Articular chondrocyte of knee joint (primary cell): ENCODE measurements at places on chromosomes 2 and 18. TPM values are rescaled to one million over a fixed set of nuclear protein-coding genes. Genes with fewer than 3 reads are reported as not detected.

KIAA2012 gene
- total RNA-seq, result under 0.01 TPM in 1 of 2 replicates, not detected in the other

TUBA4B gene
- total RNA-seq, result not detected in 2 replicates

KATNAL2 gene
- total RNA-seq, result 5.9 and 10.2 TPM in 2 replicates

G6PC2 gene
- total RNA-seq, result not detected in 2 replicates

FBLN7 gene
- 3.1 and 6.2 TPM in 2 replicates for total RNA-seq

SLC4A5 gene
- total RNA-seq, result 2.2 and 2.7 TPM in 2 replicates

FRZB gene
- 1.4 and 2.4 TPM in 2 replicates for total RNA-seq

CYS1 gene
- total RNA-seq, result 5.0 and 8.3 TPM in 2 replicates

UGT1A9 gene
- total RNA-seq, result not detected in 2 replicates

DNMT3A gene
- total RNA-seq, result 13.6 and 14.9 TPM in 2 replicates

CFC1 gene
- total RNA-seq, result not detected in 2 replicates

B3GNT7 gene
- total RNA-seq, result 0.43 and 0.78 TPM in 2 replicates

CHRNG gene
- total RNA-seq, result not detected in 2 replicates

BOK gene
- total RNA-seq, result 24.3 and 27.2 TPM in 2 replicates

RNU2-63P gene
- total RNA-seq, result under 0.01 TPM in 1 of 2 replicates, not detected in the other

GKN1 gene
- 0.26 TPM in 1 of 2 replicates, not detected in the other for total RNA-seq

RGPD4 gene
- total RNA-seq, result under 0.01 TPM in 1 of 2 replicates, not detected in the other

CYP27C1 gene
- 2.4 and 3.1 TPM in 2 replicates for total RNA-seq

RGPD3 gene
- total RNA-seq, result 0.65 and 1.2 TPM in 2 replicates

COL5A2 gene
- 534 and 717 TPM in 2 replicates for total RNA-seq

CXCR1 gene
- not detected in 2 replicates for total RNA-seq

SLC39A10 gene
- 92.4 and 102 TPM in 2 replicates for total RNA-seq

DCDC2C gene
- total RNA-seq, result not detected in 2 replicates

TLX2 gene
- total RNA-seq, result 0.11 and 0.13 TPM in 2 replicates

GRHL1 gene
- total RNA-seq, result 0.54 and 0.78 TPM in 2 replicates

OTOS gene
- total RNA-seq, result not detected in 2 replicates

RAB31 gene
- 63.0 and 68.9 TPM in 2 replicates for total RNA-seq

DLX1 gene
- total RNA-seq, result not detected in 2 replicates

RTP5 gene
- total RNA-seq, result not detected in 2 replicates
